GM03348 (cell line): ENCODE measurements at places on chromosomes 7 and 10.

DNA sequence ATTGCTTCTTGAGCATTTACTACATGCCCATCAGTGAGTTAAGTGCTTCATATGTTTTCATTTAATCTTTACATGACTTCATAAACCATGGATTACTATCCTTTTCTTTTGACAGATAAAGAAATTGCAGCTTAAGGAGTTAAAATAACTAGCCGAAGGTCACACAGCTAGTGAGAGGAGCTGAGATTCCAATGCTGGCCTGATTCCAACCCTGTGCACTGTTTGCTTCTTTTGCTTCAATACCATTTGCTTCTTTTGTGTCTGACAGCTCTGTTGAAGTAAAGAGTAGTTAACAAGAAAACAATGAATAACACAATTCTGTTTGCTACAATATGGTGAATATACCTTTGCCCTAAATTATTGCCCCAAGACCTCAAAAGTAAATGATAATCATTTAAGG, 132.4 kb downstream of the GRM3 start:
- no peak for DNase-seq

- peak; percentile 67 for DNase-seq
Measured at GRCh38 chr7:28956608-28957063, 1.5 kb downstream of the TRIL start.

GRCh38 chr10:76080451-76080850, 649.0 kb downstream of the LRMDA start:
- DNase-seq, result peak; percentile 49

- DNase-seq, result peak; percentile 28
Measured at GRCh38 chr7:130273081-130273932, 6.6 kb downstream of the CPA2 start.

DNA sequence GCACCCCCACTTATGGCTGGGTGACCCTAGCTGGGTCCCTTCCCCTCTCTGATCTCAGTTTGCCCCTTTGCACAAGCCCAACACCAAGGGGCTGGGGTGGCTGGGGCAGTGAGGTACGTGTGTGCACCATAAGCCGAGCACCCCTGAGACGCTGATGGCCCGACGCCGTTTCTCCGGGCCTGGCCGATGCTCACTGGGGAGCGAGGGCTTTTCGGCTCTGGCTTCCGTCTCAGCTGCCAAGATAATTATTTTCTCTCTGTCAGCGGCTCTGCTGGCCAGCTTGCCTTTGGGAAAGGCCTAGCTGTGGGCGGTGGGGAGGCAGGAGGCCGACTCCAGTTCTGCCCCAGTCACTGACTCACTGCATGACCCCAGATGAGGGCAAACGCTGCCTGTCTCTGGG, 91.0 kb downstream of the ZMIZ1 start:
- peak; percentile 87 for DNase-seq

DNA sequence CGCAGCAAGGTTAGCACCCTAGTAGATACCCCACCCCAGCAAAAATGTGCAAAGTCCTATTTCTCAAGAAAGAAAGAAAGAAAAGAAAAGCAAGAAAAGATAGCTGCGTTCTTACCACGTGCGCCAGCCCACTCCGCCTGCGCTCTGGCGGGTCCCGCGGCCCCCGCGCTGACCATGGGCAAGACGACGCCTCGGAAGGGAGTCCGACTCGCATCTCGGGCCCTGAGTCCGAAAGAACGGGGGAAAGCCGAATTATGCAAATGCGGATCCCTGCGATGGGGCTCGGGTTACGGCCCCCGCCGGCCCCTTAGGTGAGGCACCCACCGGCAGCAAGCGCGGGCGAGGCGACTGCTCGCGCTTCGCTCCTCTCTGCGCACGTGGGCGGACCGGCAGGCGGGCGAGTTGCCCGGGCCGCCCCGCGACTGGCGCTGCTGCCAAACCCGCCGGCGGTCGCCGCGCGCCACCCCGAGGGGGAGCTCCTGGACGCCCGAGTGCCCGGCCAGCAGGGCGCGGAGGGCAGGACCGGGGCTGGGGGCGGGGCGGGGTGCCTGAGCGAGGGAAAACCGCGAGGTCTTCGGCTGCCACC, 2.4 kb upstream of the EGR2 start:
- peak; percentile 65 for DNase-seq

GRCh38 chr7:102431617-102432298, 1.6 kb upstream of the ORAI2 start:
- DNase-seq, result no peak

DNA sequence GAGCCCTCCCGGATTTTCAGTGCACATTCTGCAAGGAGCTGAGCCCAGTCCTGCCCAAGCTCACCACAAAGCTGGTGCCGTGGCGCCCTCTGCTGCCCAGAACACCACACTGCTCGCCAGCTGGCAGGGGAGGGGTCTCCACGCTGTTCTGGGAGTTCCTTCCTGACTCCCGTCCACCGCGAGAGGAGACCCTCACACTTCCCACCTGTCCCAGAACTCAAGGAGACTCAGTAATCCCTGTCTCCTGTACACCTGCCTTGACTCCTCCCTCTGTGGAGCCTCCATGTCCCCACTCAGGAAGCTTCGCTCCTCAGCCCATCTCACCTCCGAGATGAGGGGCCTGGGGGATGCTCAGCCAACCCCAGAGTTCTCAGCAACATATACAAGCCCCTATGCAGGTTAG, 11.3 kb downstream of the C10orf105 start:
- DNase-seq, result peak; percentile 71
